Activated T-helper 1 cell treated with anti-CD3 and anti-CD28 coated beads, Interleukin-12 subunit alpha, Interleukin-12 subunit beta, Interleukin-2, Interleukin-4 antibody, amounts not matched to agents 30 ng/mL and 10 ng/mL and 1 ng/mL, durations not matched to agents 14 hours and 24 hours and 36 hours (primary cell): ENCODE measurements at places on chromosomes 3 and 15. TPM values are rescaled to one million over a fixed set of nuclear protein-coding genes. Genes with fewer than 3 reads are reported as not detected.

The CYP11A1 gene
- total RNA-seq, result not detected in 2 replicates

The P2RY14 gene
- 7.7 and 9.4 TPM in 2 replicates for total RNA-seq

The SPTBN5 gene
- 1.2 and 1.9 TPM in 2 replicates for total RNA-seq

The GRAMD2A gene
- 0.21 TPM in 1 of 2 replicates, not detected in the other for total RNA-seq
